ENCODE measurements at places on chromosomes 1 and 21.

- DNase-seq: no peak
These were observed 100.1 kb downstream of the ATF6 start for GRCh38 chr1:161866241-161866640.

DNA sequence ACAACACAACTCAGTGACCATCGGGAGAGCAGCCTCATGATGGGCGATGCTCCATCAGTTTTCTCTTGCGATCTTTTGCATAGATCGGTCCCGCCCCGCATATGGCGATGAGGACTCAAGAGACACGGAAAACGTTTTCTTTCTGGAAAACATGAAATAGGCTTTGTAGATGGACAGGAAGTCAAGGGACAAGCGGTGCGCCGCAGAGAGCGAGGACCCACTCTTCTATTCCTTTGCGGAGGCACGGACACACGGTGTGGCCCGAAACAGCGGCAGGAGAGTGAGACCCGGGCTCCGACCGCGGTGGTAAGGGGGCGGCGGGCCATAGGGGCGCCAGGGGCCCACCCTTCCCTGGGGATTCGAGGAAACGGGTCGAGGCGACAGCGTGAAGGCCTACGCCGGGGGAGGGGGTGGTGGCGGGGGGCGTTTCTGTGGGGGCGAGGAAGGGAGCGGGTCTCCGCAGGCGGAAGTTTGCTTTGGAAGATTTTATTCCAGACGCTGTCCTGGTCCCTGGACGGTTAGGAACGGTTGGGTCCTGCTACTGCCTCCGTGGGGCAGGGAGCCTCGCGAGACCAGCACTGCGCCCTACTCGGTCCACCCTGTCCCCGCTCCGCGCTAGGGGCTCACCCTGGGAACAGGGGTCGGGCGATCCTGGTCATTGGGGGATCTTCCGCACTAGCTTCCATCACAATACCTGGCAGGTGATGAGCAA is 796 bp upstream of the TDRKH start:
- peak; percentile 17 for DNase-seq

DNA sequence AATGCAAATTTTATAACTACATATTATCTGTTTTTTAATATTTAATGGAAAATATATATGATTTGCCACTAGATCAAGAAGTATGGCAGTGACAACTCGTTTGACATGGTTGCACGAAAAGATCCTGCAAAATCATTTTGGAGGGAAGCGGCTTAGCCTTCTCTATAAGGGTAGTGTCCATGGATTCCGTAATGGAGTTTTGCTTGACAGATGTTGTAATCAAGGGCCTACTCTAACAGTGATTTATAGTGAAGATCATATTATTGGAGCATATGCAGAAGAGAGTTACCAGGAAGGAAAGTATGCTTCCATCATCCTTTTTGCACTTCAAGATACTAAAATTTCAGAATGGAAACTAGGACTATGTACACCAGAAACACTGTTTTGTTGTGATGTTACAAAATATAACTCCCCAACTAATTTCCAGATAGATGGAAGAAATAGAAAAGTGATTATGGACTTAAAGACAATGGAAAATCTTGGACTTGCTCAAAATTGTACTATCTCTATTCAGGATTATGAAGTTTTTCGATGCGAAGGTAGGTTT is 556 bp downstream of the IFI44 start:
- DNase-seq: peak; percentile 61

DNA sequence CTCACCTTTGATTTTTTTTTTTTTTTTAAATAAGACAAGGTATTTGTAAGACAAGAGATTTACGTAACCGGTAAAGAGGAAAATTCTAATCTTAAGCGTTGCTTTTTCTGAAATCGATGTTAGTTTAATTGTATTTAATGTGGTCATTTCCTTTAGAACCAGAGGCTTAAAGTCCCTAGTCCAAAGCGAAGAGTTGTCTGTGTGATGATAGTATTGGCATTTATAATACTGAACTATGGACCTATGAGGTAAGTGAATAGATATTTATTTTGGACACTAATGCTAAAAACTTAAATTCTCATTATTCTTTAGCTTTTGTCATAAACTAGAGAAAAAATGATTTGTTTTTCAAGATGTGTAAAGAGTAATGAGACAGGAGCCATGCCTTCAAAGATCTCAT is 54.8 kb downstream of the ATF6 start:
- no peak for DNase-seq

DNA sequence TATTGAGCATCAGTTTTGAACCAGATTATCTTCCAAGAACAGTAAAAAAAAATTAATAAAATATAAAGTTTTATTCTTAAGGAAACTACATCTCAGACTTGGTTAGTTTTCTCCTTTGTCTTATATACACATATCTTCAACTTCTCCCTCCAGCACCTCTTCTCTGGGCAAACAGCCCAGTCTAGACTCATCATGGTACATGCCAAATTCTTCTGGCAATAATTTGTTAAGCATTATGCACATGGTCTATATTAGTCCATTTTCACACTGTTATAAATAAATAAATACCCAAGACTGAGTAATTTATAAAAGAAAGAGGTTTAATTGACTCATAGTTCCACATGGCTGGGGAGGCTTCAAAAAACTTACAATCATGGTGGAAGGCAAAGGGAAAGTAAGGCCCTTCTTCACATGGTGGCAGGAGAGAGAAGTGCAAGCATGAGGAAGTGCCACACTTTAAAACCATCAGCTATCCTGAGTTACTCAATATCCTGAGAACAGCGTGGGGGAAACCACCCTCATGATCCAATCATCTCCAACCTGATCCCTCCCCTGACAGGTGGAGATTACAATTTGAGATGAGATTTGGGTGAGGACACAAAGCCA is 108.7 kb upstream of the RNPC3 start:
- no peak for DNase-seq

- no peak for DNase-seq
These were observed 6.4 kb downstream of the NUAK2 start for GRCh38 chr1:205315008-205315618.

DNA sequence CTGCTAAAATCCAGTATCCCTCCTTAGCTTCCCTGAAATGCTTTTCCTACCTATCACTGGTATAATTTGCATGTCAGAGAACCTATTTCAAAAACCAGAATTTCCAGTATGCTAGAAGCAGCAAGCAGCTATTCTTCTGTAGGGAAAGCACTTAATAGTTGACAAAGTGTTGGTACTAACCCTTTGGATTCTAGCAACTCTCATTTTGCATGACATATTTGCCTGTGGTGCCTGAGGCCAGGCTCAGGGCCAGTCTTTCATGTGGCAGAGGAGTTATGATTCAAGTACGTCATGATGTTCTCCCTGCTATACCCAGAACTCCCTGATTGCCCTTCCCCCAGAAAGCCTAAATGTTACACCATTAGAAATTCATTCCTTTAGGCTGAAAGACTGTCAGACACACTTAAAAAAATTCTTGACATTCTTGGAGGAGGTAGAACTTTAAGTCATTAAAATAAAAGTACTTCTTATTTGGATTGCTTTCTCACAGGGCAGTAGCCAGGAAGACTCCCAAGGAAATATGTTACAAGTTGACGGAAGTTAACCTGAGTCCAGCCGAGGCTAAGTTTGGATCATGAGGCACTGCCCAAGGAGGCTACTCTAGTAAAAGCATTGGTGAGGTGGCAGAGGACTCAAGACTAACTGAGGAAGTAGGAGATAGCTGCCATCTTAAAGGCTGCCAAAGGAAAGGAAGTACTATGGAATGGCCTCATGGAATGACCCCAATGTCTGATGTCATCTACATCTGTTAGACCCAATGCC is 298.4 kb upstream of the SPAG17 start:
- DNase-seq: no peak

- no peak for DNase-seq
These were observed 55.5 kb upstream of the CNN3 start for GRCh38 chr1:94982398-94982797.

DNA sequence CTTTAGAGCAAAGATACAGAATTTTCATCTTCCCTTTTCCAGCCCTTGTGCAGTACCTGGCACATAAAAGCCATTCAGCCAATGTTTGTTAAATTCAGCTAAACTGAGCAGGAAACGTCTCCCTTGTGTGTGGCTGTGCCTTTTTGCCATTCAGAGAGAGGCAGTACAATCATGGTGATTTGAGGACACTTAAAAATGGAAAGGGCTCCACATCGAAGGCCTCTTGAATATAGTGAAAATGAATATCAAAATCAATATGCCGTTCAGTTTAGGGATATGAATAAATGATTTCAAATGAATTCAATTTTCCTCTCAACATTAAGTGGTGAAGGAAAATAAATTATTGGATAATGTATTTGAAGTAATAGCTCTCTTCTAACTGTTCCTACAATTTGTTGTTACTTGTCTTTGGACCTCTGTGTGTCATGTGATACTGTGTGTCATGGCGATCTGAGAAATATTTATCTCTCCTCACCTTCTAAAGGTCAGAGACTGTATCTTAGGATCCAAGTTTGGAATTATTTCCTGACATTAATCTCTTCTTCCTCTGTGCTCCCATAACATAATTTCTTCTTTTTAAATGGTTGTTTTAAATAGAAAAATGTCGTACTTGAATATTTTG is 355.6 kb upstream of the ST6GALNAC5 start:
- DNase-seq: no peak

DNA sequence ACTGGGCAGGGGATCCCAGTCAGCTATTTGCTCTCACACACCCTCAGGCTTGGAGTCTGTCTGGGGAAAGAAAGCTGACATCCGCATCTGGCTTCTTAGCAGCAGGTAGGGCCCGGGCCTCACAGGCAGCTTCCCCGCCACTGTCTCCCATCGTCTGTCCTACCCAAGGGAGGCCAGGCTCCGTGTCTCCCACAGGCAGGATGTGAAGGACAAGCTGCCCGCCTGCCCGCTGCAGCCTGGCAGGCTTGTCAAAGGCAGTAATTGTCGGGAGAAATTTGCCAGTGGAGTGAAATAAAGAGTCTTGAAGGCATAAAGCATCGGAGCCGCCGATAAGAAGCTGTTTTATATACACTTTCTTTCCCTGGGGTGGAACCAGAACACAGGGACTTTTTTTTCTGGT is 44.0 kb upstream of the DISP3 start:
- DNase-seq: no peak

DNA sequence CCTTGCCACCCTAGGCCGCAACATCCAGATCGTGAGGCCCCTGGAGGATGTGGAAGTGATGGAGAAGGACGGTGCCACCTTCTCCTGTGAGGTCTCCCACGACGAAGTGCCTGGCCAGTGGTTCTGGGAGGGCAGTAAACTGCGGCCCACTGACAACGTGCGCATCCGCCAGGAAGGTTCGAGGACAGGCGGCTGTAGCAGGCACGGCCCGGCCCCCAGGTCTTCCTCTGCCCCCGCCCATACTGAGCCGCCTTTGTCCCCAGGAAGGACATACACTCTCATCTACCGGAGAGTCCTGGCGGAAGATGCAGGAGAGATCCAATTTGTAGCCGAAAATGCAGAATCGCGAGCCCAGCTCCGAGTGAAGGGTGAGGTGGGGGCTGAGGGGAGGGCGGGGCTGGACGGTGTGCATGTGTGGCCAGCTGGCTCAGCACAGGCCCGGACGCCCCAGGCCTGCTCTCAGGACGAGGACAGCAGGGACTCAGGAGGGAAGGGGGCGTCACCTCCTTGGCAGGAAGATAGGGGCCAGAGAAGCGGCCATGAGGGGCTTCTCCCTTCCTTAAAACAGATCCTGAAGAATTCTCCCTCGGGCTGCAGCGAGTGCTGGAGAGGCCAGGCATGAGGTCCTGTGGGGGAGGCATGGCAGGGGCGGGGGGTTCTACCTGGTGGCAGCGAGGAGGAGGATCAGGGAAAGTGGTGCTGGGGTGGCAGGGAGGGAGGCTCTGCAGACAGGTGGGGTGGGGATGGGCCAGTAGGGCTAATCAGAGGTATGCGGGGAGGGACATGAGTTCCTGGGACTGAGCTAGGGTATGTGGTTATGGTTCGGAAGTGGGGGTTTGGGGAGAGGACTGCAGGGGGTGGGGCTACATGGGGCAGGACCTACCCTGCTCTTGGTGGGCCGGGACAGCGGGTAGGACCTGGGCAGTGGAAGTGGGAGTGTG is 69.9 kb downstream of the OBSCN start:
- no peak for DNase-seq

DNA sequence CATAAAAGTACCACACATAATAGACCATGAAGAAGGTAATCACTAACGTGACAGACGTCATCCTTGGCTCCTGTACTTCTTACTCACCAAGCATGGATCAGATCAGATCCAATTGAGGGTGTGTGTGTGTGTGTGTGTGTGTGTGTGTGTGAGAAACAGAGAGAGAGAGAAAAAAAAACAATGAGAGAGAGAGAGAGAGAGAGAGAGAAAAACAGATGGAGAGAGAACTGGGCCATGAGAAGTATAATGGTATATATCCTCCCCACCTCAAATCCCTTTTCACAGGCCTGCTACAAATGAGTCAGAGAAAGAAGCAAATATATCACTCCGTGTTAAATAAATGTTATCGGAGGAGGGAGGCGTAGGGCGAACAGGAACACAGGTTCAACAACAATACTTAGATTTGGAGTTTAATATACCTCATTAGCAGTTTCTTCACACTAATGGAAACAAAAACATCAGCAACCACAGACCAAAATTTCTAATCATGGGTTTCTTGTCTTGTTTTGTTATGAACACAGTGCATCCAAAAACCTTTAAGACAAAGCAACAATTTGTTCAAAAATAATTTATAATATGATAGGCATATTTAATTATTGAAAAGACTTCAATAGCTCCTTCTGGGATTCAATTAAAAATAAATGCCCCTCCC is 45.3 kb downstream of the TIAM1 start:
- DNase-seq: no peak

- DNase-seq: no peak
These were observed 188.0 kb upstream of the C21orf91 start for GRCh38 chr21:18007121-18007520.

GRCh38 chr1:225253784-225254183 is 174.1 kb downstream of the LBR start:
- no peak for DNase-seq

GRCh38 chr1:221109930-221110329 is 230.7 kb downstream of the HLX start:
- no peak for DNase-seq

DNA sequence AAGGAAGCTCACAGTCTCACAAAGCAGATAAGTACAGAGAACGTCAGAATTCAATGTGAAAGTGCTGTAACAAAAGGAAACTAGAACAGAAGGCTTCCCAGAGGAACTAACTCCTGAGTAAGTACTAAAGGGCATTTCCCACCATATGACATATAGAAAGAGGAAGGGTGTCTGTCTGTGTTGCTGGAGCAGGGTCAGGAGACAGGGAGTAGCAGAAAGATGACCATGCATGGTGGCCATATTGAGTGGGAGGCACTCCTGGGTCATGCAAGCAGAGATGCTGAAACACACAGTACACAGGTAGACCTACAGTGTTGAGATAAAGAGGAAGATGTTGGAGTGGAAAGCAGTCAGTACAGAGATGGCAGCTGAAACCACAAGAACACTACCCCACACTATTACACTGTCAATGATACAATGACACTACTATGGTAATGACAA is 47.3 kb downstream of the SLC25A24 start:
- DNase-seq: peak; percentile 80

- DNase-seq: no peak
These were observed 96.8 kb upstream of the C1orf105 start for GRCh38 chr1:172323686-172324085.

DNA sequence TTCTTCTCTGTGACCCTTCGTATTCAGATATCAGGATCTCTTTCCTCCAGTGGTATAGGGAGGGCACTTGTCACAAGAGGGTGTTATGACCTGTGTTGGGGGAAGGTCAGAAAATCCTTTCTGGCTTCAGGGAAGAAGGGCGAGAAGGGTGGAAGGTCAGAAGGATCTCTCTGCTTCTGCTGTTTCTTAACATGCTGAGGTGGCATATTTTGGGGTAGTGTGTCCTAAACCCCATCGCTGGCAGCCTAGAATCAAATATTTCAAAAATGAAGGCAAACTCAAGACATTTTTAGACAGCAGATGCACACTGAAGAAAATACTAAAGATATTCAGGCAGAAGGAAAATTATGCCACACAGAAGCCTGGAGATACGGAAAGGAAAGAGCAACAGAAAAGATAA is 207.6 kb downstream of the TM2D1 start:
- DNase-seq: no peak

Data from inflammatory macrophage (primary cell).